ENCODE measurements at places on chromosomes 4 and X. TPM values are rescaled to one million over a fixed set of nuclear protein-coding genes. Genes with fewer than 3 reads are reported as not detected.

MAGED4 gene
- total RNA-seq = 11.4 TPM

GRCh38 chr4:10033191-10033881 is 12.0 kb upstream of the SLC2A9 start:
- peak; percentile 82 for DNase-seq

GPM6B gene
- 40.3 TPM for total RNA-seq

- no peak for DNase-seq
Observed at GRCh38 chrX:10676235-10676957, 56.0 kb upstream of the MID1 start.

GRCh38 chrX:40197071-40197470 is 99.3 kb upstream of the BCOR start:
- DNase-seq = no peak

DNA sequence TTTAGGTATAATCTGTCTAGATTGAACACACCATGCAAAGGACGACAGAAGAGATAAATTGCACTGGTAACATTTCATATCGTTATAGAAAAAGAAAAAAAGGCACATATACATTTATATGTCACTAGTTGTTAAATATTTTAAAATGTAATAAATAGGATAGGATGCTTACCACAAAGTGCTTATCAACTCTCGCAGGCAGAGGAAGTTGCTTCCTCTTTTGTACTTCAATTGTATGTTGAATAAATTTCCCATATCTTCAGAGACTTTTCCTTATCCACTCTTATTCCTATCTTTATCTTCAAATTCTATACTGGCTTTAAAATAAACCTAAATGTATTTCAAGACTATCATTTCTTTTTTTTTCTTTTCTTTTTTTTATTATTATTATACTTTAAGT is 163.3 kb upstream of the SPOCK3 start:
- no peak for DNase-seq

POLR2B gene
- 62.3 TPM for total RNA-seq

GRCh38 chr4:30495651-30496310 is 224.4 kb upstream of the PCDH7 start:
- no peak for DNase-seq

GRCh38 chr4:7641712-7642111 is 207.0 kb upstream of the PSAPL1 start:
- no peak for DNase-seq

Data from sigmoid colon (tissue), 7 donors.